ENCODE measurements at places on chromosomes 1 and 21.

GRCh38 chr1:39917825-39918224 lies 16.1 kb upstream of the MYCL start:
- no peak for DNase-seq

- no peak for DNase-seq
These were observed 64.6 kb upstream of the FMN2 start for GRCh38 chr1:240027059-240027462.

- no peak for DNase-seq
These were observed 179.1 kb downstream of the SLC44A5 start for GRCh38 chr1:75431843-75432242.

DNA sequence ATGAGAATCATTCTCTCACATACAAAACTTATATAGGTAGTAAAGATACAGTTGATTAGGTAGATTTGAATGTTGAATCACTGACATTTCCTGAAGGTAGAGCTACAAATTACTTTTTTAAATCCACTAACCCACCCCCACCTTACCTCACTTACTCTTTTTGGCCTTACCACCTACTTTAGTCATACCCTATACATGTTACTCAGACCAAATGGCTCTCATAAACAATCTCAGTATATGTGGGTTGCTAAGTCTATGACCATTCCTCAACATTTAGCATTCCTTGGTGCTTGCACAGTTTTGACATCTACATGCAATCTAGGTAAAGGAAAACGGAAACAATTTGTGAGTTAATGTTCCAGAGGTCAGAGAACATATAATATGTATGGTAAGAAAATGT lies 26.3 kb downstream of the SYDE2 start:
- DNase-seq: peak; percentile 17

- no peak for DNase-seq
These were observed 2.8 kb downstream of the TNFRSF8 start for GRCh38 chr1:12065872-12066271.

DNA sequence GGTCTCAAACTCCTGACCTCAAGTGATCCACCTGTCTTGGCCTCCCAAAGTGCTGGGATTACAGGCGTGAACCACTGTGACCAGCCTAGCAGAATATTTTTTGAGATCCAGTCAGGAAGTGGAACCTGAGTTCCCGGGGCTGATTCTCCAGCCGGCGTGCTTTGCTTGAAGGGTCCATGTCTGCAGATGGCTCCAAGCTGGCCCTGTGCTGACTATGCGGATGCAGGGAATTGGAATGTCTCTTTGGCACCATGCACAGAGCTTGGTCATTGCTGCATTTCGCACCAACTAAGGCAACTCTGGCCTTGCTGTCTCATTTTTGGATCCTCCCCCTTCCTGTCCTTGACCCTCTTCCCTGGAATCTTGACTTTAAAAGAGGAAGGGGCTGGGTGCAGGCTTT lies 28.1 kb downstream of the ARHGEF10L start:
- DNase-seq: no peak

GRCh38 chr1:88191917-88192316 lies 492.2 kb upstream of the PKN2 start:
- no peak for DNase-seq

DNA sequence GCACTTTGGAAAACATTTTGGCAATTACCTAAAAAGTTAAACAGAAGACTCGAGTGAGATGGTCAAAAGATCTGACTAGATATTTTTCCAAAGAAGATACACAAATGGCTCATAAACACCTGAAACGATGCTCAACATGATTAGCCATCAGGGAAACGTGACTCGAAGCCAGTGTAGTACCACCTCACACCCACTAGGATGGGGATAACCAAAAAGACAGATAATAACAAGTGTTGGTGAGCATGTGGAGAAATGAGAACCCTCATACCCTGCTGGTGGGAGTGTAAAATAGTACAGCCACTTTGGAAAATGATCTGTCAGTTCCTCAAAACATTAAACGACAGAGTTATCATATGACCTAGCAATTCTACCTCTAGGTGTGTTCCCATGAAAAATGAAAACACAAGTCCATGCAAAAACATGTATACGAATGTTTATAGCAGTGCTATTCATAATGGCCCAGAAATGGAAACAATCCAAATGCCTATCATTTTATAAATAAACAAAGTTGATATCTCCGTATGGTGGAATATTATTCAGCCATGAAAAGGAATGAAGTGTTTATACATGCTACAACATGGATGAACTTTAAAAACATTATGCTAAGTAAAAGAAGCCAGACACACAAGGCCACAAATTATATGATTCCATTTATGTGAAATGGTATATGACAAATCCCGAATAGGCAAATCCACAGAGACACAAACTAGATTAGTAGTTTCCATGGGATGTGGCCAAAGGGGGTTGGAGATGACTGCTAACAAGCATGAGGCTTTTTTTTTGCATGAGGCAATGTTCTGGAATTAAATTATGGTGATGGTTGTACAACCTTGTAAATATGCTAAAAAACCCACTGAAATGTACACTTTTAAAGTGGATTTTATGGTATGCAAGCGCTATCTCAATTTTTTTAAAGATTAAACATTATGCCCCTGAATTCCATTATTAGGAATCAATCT lies 625.3 kb downstream of the KIF26B start:
- no peak for DNase-seq

- no peak for DNase-seq
These were observed 46.5 kb upstream of the KIF26B start for GRCh38 chr1:245108246-245108645.

GRCh38 chr1:190116921-190117320 lies 360.7 kb downstream of the BRINP3 start:
- DNase-seq: no peak

- no peak for DNase-seq
These were observed 159.8 kb downstream of the PBX1 start for GRCh38 chr1:164718821-164719220.

DNA sequence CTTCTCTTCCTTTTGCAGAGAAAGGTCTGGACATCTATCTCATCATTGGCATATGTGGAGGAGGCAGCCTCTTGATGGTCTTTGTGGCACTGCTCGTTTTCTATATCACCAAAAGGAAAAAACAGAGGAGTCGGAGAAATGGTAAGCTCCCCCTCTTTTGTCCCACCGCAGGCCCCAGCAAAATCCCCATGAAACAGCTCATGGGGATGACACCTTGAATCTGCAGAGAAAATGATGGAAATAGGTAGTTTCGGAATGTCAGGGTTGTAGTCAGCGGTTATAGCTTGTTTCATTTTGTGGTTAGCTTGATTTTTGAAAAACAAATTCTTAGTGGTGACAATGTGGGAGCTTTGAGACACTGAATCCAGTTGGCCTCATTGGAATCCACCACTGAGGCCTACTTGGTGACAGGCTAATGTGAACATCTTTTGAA lies 10.3 kb downstream of the CD2 start:
- DNase-seq: no peak

DNA sequence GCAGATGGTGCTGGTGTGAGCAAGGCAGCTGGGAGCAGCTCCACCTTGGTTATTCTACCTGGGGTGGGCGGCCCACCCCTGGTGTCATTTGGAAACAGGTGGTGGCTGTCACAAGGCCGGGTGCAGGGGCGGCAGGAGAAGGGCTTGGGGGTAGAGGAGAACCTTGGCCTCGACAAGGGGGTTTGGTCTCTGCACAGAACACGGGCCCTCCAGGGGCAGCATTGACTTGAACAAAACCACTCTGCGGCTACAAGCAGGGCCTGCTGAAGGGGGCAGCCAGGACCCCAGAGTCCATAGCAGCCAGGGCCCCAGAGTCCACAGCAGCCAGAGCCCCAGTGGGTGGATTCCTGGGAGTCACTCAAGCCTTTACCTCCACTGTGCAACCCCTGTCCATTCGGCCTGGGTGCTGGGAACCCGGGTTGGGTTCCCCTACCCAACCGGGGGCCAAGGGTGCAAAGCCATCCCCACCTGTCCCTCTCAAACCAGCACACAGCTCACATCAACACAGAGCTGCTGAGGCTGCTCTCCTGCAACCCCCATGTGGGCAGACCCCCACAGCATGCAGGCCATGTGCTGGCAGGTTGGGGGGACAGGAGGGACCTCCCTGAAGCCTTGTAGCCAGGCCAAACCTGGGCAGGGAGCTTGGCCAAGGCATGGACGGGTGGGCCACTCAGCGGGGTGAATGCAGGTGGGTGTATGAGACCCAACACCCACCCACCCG lies 7.7 kb downstream of the TRIM11 start:
- DNase-seq: no peak

DNA sequence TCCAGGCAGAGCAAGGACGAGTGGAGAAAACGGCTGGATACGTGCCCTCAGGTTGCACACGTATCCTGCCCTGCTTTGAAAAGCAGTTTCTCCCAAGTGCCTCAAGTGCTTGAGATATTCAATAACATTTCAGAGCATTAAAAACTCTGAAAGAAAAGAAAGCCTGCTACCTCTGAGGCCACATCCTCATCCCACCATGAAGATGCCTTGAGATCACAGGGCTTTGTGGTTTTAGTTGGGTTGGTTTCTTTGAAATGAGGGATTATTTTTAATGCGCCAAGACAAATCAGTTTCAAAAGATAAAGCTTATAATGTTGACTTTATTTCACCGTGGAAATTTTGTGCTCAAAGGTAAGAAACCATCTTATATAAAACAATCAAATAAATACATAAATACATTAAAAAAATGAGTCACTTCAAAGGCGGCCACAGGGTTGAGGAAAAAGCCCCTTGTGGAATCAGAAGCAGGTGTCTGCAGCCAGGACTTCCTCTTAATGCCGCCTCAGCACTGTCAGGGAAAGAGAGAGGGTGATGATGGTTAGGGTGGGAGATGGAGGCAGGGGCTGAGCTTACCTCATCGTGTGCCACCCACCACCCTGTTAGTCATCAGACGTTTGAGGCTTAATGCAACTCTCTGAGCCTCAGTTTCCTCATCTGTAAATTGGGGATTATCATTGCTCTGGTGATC lies 1.4 kb downstream of the NPPB start:
- DNase-seq: no peak

DNA sequence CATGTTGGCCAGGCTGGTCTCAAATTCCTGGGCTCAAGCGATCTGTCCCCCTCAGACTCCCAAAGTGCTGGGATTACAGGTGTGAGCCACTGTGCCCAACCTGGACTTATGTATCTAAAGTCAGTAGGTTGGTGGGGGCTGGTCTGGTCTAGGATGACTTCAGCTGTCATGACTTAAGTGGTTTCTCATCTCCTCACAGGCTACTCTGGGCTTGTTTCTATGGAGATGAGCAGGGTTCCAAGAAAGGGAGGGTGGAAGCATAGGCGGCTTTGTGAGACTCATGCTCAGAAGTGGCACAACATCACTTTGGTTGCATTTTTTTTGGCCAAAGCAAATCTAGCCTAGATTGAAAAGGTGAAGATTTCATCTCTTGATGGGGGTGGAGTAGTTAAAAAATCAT lies 115.9 kb upstream of the IVNS1ABP start:
- no peak for DNase-seq

DNA sequence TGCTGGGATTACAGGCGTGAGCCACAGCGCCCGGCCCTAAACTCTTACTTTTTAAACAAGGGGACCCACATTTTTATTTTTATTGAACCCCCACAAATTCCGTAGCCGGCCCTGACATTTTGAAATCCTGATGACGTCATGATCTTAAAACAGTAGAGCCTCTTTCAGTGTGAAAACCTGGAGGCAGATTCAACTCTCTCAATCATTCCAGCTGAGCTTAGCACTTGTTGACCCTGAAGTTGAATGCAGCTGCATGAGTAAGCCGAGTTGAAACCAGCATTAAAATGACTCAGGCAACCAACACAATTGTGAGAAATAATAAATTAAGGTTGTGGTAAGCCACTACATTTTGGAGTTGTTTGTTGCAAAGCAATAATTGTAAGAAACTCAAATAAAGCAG lies 93.9 kb upstream of the ADGRL4 start:
- peak; percentile 91 for DNase-seq

- DNase-seq: no peak
These were observed 7.5 kb downstream of the CLCNKB start for GRCh38 chr1:16051039-16051438.

DNA sequence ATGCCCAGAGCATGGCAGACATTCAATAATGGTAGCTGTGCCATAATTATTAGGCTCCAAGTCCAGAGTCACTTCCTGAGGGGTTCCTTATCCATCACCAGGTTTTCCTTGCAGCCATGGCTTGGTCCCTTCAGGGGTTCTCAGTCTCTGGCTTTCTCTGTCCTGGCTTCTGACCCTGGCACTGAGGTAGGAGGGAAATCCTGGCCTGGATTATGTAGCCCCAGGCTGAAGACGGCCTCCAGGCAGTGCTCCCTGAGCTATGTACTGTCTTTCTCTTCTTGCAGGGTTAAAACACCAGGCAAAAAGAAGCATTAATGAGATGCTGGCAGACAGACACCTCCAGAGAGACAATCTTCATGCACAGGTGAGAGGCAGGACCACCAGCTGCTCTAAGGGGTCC lies 9.5 kb upstream of the PADI3 start:
- peak; percentile 88 for DNase-seq

DNA sequence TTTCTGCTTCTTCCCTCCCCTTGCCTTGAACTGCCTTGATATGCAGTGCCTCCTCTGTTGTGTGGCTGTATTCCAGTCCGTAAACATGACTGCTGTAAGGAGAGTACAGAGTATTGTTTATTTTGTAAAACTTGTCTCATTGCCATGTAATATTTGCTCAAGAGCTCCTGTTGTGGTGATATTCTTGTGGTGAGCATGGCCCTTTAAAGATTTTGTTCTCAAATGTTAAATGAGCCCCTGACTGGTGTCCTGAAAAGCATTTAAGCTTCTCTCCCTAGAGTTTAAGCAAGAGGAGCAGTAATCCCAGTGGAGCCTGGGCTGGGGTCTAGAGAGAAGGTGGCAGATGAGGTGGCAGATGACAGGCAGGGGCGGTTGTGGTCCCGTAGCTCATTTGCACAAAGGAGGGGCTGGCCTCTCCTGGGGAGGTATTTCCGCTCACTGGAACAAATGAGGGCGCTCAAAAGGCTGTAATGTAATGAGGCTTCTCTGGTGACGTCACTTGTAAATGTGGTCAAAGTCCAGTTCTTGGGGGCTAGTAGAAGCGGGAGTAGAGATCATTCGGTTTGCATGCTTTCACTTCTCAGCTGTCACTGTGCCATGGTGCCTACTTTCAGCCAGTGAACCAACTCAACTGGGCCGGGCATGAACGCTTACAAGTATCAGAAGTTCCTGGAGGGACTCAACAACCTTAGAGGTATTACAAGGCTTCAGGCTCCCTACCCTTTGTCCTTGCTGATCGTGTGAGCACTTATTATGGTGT lies 46.0 kb upstream of the MACF1 start:
- no peak for DNase-seq

- DNase-seq: no peak
These were observed 47.9 kb downstream of the CDC7 start for GRCh38 chr1:91548376-91549040.

GRCh38 chr1:24828887-24829192 lies 83.6 kb downstream of the CLIC4 start:
- DNase-seq: no peak

DNA sequence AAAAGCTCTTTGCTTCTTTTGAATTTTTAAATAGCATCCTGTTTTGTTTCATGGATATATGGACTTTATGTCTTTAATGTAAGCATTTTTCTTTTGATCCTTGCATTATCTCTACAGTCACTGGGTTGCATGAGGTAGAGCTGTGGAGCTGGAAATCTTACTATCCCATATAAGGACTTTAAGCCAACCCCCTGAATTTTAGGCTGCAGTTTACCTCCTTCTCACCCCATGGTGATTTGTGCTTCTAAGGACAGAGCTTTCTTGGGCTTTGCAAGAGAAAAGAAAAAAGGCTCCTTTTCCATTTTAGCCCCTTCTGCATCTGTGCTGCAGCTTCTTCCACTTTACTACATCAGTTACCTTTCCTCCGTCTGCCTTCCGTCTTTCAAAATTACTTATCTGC lies 373.8 kb downstream of the HHAT start:
- no peak for DNase-seq

Data from foreskin keratinocyte (primary cell).